ENCODE measurements at places on chromosomes 2 and 18.

GRCh38 chr2:97359861-97360584 lies 229.7 kb downstream of the ANKRD36B start:
- no peak for DNase-seq

- peak; percentile 95 for DNase-seq
Observed at GRCh38 chr2:229313591-229313990, 42.5 kb upstream of the PID1 start.

DNA sequence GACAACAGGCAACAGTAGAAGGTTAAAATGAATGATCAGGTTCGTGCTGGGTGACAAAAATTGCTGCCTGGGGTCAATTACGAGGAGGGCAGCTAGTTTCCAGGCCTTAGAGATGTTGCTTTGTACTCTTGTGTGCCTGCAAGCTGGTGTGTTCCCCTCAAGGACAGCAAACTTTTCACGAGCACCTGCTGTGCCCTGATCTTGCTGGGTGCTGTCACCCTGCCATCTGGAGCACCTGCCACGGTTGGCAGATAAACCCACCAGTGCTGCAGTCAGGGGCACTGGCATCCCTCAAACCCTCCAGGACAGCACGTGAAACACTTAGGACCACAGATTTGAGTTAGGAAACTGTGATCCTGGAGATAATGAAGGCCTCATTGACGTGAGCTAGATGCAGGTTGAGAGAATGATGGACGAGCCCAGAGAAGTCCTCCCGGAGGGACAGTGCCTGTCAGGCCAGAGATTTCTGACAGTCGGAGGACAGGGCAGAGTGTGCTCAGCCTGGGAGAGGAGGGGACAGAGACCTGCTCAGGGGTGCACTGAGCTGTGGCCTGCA lies 104.3 kb upstream of the RAB12 start:
- DNase-seq: no peak

GRCh38 chr2:144738749-144739148 lies 218.8 kb upstream of the ZEB2 start:
- no peak for DNase-seq

DNA sequence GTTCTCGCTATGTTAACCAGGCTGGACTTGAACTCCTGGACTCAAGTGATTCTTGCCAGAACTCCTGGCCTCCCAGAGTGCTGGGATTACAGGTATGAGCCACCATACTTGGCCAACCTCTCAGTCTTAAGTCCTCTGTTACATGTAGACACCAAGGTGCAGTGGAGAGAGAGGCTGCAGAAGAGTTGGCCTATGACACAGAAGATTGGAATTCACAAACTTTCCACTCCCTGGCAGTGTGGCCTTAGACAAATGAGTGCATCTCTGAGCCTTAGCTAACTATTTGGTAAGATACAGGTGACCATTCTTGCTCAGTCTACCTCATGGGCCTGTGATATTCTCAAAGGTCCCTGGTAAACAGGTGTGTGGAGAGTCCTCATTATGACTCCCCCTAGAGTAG lies 159.7 kb downstream of the MYCN start:
- no peak for DNase-seq

GRCh38 chr2:206064077-206064476 lies 21.9 kb downstream of the INO80D start:
- peak; percentile 30 for DNase-seq

DNA sequence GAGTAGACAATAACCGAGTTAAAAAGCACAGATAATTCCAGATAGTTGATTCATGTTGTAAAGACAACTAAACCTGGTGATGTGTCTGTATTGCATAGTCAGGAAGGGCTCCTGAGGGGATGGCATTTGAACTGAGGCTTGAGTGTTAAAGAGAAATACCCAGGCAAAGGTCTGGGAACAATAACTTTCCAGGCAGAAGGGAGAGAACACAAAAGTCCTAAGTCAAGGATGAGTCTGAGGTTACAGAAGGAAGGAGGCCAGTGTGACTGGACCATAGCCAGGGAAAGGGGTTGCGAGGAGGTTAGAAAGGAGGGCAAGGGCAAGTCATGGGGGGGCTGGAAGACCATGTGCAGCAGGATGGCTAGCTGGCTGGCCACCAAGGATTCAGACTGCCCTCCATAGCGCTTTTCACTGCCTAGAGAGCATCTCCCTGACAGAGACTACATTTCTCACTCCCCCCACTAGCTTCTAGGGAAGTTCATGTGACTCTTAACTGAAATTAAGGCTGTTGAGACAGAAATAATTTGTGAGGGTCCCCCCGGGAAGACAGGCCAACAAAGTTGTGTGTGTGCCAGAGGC lies 135.5 kb upstream of the CREB1 start:
- no peak for DNase-seq

GRCh38 chr2:182615036-182615435 lies 101.0 kb upstream of the DNAJC10 start:
- no peak for DNase-seq

- DNase-seq: peak; percentile 15
Observed at GRCh38 chr2:190119257-190119656, 56.7 kb upstream of the MSTN start.

- DNase-seq: peak; percentile 29
Observed at GRCh38 chr2:48175254-48175653, 269.0 kb upstream of the FBXO11 start.

DNA sequence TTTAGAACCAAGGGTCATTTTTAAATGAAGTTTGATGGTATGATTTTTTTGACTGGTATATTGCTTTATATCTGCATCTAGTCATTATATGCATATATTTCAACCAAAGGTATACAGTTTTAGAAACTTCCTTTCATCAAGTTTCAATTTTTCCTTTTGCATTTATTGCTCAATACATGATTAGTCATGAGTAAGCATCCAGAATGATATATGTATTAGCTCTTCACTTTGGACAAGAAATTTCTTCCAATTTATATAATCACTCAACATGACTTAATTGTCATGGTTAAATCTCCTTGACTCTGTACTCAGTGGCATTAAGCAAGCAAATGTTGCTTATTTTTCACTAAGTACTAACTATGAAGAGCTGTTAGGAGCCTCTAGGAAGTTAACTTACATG lies 123.6 kb downstream of the PLCL1 start:
- DNase-seq: peak; percentile 39

DNA sequence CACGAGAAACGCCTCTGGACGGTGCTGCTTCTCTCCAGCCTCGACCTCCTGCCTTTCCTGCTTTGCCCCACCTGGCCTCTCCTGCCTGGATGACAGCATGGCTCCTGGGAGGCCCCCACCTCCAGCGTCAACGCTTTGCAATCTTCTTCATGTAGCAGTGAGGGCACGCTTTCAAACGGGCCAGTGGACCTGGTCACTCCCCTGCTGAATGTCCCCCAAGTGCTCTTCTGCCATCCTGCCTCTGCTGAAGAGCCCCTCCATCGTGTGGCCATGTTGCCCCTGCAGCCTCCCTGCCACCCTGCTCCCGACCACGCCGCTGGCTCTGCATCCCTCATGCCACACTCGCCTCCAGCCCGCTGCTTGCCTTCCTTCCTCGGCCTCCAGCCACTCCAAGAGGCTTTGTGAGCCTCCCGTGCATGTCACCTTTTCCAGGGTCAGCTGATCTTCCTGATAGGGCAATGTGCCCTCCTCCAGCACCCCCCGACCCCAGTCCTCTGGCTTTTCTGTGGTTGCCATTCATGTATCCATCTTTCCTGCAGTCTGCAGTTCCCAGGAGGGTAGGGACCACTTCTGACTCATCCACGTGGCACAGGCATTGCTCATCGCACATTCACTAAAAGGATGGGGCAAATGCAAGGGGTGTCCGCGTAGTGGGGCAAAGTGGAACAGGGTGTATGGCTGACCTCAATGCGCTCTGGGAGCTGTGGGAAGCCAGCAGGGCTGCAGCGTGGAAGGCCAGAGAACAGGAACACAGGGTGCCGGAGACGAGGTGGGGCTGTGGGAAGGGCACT lies 268.8 kb downstream of the TWIST2 start:
- DNase-seq: no peak

- no peak for DNase-seq
Observed at GRCh38 chr2:26655611-26656195, 14.5 kb upstream of the CIB4 start.

DNA sequence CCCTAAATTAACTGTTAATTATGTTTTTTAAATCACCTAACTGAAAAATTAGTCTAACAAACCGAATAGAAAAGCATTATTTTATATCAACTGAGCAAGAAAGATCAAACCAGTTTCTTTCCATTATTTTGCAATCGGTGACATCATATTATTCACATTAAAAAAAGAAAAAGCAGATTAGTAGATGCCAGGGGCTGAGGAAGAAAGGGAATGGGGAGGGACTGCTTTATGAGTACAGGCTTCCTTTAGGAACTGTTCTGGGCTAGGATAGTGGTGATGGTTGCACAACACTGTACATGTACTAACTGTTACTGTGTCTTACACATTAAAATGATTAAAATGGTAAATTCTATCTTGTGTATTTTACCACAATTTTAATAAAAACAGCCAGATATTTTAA lies 59.3 kb downstream of the COBLL1 start:
- peak; percentile 39 for DNase-seq

- no peak for DNase-seq
Observed at GRCh38 chr2:71471276-71471675, 17.9 kb downstream of the DYSF start.
